SIG-M5 (cell line): ENCODE measurements at places on chromosomes 2 and 18.

DNA sequence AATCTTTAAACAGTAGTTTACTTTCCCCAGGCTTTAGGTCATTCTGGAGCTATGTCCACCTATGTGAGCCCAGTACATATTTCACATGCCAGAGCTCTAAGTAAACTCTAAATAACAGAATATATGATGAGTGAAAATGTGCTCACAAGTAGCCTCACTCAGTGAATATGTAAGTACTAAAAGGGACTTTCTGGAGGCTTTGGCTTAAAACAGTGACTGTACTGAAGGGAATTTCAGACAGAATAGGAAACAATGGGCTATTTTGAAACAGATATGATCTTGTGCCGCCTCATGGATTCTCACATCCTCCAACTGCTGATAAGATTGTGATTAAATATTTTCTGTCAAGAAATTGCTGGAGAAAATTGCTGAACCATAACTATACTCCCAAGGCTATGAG lies 747.9 kb downstream of the SOCS6 start:
- no peak for DNase-seq

GRCh38 chr2:182068811-182069210 lies 83.2 kb downstream of the PPP1R1C start:
- DNase-seq, result no peak

- no peak for DNase-seq
Measured at GRCh38 chr2:223071139-223071538, 19.1 kb downstream of the KCNE4 start.

DNA sequence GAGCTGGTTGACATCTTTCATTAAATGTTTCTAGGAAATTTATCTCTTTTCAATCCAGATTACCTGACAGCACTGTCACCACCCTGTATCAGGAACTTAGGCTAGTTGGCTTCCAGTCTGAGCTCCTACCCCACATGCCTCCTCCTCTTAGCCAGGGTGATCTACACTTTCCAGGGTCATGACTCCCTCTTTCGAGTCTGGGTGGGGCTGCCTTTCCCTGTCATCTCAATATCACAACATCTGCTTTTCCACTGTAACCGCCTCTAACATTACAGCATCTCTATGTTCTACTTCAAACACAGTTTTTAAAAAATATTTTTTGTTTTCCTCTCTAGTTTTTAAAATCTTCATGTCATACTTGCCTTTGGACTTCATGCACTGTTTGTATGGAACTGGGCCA lies 129.2 kb downstream of the RBMS1 start:
- no peak for DNase-seq

DNA sequence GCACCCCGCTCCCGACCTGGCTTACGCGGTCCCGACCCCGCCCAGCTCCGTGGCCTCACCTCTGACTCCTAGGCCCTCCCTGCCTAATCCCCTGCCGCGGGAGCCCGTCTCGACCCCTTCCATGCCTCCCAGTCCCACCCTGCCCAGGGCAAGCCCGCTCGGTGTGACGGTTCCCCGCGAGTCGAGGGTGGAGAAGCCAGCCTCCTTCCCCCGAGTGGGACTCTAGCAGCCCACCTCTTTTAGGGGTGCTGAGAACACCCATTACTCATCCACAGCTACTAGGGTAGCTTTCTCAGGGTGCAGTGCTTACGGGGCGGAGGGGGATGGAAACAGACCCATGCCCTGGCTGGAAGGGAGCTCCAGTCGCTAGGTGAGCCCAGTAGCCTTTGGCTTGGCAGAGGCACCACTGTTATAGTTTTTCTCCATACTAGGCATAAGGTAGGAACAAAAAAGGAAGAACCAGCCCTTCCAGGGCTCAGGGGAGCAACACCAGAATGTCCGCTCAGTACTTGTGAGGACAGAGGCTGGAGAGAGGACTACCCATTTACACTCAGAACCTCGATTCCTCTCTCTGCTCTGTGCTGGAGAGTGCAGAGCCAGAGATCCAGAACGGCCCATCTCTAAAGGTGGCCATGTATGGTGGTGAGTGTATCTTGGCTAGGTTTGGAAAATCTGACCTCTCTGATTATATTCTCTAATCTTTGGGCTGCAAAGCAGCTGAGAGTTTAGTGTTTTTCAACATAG lies 606 bp downstream of the AGBL5 start:
- DNase-seq, result no peak

- DNase-seq, result no peak
Measured at GRCh38 chr18:8802017-8802672, 96.8 kb downstream of the MTCL1 start.
